ENCODE measurements at places on chromosomes 11 and 22. TPM values are rescaled to one million over a fixed set of nuclear protein-coding genes. Genes with fewer than 3 reads are reported as not detected.

The ANGPTL5 gene
- 0.39 TPM for total RNA-seq

The OR5T1 gene
- total RNA-seq = not detected

The GPR83 gene
- 0.10 TPM for total RNA-seq

The CCDC116 gene
- total RNA-seq = 0.20 TPM

The MPEG1 gene
- total RNA-seq = 19.8 TPM
